ENCODE measurements at places on chromosomes 2 and 18. TPM values are rescaled to one million over a fixed set of nuclear protein-coding genes. Genes with fewer than 3 reads are reported as not detected.

GRCh38 chr2:17323697-17324096, 194.5 kb downstream of the RAD51AP2 start:
- no peak for DNase-seq

- DNase-seq = no peak
Observed at GRCh38 chr2:109129921-109130722, 1.1 kb downstream of the SH3RF3 start.

DNA sequence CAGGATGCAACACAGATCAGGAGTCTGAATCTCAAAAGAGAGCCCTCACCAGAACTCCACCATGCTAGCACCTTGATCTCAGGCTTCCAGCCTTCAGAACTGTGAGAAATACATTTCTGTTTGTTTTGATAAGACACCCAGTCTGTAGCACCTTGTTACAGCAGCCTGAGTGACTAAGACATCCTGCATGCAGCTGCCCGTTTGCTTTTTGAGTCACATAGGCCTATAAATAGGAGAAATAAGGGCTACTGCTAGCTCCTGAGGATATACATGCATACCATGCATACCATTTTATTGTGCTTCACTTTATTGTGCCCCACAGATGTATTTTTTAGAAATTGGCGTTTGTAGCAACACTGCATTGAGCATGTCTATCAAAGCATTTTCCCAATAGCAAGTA, 337.8 kb downstream of the CDH2 start:
- peak; percentile 50 for DNase-seq

DNA sequence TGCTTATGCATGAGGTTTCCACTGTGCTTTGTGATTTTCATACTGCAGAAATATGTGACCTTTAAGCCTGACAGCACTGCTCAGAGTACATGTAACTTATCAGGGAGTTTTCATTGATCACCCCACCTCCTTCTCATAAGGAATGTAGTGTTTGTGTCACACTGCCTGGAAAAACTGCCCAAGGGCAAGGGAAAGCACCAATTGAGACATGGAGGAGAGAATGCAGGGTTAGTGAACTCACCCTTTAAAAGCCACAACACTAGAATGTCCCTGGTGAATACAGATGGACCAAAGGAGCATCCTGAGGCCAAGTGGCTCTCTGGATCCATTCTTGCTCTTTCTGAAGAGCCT, 147.2 kb upstream of the SPATS2L start:
- peak; percentile 26 for DNase-seq

DNA sequence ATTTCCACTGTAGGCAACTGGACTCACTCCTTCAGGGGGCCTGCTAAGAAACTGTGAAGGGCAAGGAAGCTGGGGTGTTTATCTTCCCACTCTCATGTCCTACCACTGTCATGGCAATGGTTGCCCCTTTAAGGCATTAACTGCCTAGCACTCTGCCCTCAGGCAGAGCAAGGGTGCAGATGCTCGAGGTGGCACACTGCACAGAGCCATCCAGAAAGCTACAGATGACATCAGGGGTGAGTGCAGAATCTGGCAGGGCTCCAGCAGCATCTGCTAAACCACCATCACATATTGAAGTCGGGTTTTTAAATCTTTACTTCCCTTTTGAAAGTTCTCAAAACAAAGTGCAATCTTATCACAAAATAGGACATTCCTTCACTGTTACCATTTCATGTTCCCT, 75.4 kb downstream of the RAPGEF4 start:
- no peak for DNase-seq

The C1GALT1C1L gene
- not detected for total RNA-seq

The KANSL1L gene
- total RNA-seq = 27.1 TPM

The SPAST gene
- total RNA-seq = 31.1 TPM

The ERICH2 gene
- not detected for total RNA-seq
